Ovary (tissue), 10 donors: ENCODE measurements at places on chromosomes 2 and 18. TPM values are rescaled to one million over a fixed set of nuclear protein-coding genes. Genes with fewer than 3 reads are reported as not detected.

GRCh38 chr2:226466589-226466988 is 333.0 kb downstream of the IRS1 start:
- no peak for DNase-seq

DNA sequence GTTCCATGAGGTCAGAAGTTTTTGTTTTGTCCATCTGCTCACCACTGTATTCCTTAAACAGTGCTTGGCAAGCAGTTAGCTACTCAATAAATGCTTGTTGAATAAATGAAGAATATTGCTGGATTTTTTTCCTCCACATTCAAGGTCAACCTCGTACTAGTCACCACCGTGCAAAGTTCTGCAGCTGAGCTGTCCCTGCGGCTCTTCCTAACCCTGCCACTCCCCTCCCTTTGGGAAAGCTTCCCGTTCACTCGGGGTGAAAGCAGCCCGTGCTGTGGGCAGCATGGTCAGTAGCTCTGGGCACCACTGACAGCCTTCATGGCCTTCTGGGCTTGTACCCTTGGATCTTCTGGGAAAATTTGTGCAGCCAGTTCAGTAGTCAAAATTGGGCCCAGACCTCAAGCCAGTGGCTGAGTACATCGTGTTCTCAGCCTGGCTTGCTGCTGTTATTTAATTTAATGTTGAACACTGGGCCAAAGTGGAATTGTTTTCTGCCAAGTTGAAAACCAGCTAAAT is 469.3 kb upstream of the RAB12 start:
- DNase-seq = peak; percentile 53

The ZNF804A gene
- total RNA-seq = 0.26 TPM

DNA sequence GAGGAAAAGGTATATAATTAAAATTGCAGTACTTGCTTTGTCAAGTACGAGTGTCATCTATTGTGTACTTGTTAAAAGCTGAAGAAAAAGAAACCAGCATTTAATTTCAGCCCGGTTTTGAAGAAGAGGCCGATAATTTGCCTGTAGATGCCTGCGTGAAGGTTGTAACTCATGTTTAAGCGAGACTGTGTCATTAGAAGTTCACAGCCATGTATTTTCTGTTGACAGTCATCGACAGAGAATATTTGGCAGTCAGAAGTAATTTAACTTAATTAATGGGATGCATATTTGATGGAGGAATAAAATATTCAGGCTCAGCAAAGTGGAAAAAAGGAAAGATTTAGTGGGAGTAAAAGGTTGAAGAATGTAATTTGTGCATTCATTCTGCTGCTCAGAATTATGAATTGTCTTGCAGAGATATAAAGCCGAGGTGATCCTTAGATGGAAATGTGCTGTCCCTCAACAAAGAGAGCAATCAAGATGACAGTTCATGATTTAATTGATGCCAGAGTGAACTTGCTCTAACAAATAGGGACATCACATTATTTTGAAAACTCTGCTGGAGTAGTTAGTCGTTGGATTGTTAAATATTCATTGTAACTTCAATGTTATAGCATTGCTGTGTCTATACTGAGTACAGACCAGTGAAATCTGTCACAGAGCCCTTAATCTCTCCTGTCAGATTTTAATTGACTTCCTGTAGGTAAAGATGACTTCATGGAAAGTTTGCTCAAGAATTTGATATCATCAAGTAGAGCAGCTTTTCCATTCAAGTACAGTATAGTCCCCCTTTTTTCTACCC is 53.9 kb downstream of the ZNF407 start:
- no peak for DNase-seq

The SH3RF3 gene
- 10.1 TPM for total RNA-seq

- no peak for DNase-seq
Measured at GRCh38 chr2:182911813-182912517, 45.5 kb upstream of the FRZB start.

DNA sequence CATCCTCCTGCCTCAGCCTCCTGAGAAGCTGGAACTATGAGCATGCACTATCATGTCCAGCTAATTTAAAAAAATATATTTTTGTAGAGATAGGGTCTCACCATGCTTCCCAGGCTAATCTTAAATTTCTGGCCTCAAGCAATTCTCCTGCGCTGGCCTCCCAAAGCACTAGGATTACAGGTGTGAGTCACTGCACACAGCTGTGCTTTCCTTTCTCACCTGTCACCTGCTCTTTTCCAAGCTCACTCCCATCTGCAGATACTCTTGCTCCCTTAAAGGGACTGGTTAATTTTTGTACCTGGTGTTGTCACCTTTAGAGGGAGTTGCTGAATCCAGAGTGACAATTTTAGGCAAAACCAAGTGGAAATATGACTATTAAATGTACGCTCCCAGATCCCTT is 178.2 kb downstream of the LOXHD1 start:
- DNase-seq = no peak

- no peak for DNase-seq
Measured at GRCh38 chr2:99420031-99420430, 69.8 kb downstream of the REV1 start.

DNA sequence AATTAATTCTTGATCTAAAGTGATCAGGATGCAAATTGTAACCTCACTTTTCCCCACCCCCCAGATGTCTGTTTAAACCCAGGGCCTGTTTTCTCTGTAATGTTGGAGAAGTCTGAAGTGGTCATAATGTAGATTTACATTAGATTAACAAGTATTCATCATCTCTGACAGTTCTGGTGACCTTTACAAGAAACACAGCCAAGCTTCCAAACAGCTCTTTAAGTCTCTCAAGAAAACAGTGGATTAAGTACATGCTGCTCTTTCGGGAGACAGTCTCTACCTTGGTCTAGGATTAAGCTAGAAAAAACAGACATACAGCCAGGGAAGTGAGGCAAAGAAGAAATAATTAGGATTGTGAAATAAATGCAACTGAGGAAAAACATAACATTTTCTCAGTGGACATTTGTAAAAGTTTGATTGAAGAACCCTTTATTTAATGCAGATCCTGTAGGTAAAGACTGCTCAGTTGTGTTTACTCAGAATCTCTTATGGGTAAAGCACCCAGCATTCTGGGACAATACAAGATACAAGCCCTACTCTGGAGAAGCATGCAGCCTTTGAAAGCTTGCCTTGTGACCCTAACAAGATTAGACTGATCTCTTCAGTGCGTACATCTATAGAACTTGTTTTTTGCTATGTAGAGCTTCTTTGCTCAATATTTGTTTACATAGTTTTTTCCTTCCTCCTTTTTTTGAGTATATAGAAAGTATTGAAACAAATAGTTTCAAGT is 203.9 kb downstream of the PHLPP1 start:
- no peak for DNase-seq

The UBE2E3 gene
- total RNA-seq = 58.6 TPM

The RRM2 gene
- 0.34 TPM for total RNA-seq
